ENCODE measurements at places on chromosomes 1 and 21.

- DNase-seq, result no peak
These were observed 3.0 kb upstream of the PDC start for GRCh38 chr1:186463926-186464325.

DNA sequence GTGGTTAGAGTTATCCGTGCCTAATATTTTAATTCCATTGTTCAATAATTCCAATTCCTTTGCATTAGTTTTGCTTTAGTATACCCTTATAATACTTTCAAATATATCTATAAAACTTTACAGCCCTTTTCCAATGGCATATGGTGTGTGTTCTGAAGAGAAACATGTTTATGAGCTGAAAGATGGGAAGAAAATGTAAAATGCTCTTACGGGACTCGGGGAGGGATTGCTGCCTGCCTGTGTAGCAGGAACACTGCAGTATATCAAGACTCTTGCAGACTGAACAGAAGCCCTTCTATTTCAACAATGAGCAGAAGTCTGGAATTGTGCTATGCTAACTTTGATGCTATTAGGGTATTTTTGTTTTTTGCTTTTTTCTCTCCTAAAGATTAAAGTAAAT, 406.8 kb downstream of the PTBP2 start:
- no peak for DNase-seq

DNA sequence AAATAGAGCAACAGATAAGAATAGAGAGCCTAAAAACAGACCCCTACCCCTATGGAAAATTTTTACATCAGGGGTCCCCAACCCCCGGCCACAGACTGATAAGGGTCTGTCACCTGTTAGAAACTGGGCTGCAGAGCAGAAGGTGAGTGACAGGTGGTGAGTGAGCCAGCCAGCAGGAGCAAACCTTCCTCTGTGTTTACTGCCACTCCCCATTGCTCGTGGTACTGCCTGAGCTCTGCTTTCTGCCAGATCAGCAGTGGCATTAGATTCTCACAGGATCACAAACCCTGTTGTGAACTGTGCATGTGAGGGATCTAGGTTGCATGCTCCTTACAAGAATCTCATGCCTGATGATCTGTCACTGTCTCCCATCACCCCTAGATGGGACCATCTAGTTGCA, 174.1 kb downstream of the FOXD2 start:
- no peak for DNase-seq

- DNase-seq, result no peak
These were observed 47.7 kb downstream of the BRINP3 start for GRCh38 chr1:190429932-190430331.

- no peak for DNase-seq
These were observed 65.7 kb upstream of the ECE1 start for GRCh38 chr1:21355956-21356355.

DNA sequence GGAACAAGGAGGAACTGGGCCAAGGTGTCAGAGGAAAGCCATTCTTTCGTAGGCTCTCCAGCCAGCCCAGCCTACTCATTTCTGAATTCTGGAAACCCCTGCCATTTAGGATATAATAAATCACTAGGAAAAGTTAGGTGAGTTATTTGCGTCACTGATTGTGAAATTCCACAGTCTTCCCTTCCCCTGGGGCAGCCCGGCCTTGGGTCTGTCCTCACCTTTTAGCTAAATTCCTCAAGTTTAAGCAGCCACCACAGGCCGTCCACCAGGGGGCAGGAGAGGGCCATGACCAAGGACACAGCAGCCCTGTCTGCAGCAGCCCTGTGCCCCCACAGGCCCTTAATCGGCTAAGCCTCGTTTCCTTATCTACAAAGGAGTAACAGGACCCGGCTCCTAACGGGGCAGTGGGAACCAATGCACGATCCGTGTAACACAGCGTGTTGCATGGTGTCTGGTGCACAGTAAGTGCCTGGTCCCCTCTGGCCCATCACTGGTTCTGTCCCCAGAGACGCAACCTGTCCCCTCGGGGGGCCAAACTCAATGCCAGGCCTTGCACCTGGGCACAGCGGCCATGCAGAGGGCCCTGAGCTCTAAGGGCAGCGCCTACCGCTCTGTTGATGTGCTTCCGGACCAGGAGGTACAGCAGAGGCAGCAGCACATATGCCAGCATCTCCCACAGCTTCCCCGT, 18.1 kb downstream of the GPR157 start:
- peak; percentile 83 for DNase-seq

- DNase-seq, result no peak
These were observed 17.3 kb upstream of the SERPINC1 start for GRCh38 chr1:173934440-173934839.

- no peak for DNase-seq
These were observed 852 bp downstream of the KTI12 start for GRCh38 chr1:52032785-52033131.
